ENCODE measurements at places on chromosomes 2 and 18.

GRCh38 chr2:29113891-29114321 lies 1.3 kb upstream of the CLIP4 start:
- DNase-seq: no peak

- peak; percentile 3 for DNase-seq
Measured at GRCh38 chr2:9278439-9278838, 71.8 kb downstream of the ASAP2 start.

DNA sequence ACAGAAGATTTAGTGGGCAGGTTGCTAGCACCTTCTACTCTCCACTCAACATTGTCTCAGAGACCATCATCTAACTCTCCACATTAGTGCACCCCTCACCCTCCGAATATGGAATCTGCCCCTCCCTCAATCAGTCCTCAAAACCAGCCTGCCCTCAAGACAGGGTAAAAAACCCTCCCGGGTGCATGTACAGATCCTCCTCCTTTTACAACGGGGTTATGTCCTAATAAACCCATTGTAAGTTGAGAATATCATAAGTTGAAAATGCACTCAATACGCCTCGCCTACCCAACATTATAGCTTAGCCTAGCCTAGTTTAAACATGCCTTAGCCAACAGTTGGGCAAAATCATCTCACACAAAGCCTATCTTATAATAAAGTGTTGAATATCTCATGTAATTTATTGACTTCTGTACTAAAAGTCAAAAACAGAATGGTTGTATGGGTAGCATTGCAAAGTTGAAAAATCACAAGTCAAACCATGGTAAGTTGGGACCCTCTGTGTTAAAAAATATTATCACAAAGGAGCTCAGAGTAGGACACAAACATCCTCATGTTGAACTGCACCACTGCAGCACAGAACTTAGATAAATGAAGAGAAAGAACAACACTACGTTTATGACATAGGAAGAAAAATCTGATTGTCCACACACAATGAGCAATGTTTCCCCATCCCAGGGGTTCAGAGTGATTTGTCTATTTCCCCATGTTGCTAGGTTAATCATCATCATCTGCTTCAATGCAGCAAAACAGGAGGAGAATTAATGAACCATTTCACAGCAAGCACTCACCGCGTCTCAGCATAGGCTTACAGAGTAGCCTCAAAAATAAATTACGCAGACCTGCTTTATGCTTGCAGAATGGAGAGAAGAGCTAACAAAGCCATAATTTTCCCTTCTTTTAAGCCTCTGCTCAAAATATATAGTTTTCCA lies 184.1 kb upstream of the ARL4C start:
- DNase-seq: peak; percentile 33

DNA sequence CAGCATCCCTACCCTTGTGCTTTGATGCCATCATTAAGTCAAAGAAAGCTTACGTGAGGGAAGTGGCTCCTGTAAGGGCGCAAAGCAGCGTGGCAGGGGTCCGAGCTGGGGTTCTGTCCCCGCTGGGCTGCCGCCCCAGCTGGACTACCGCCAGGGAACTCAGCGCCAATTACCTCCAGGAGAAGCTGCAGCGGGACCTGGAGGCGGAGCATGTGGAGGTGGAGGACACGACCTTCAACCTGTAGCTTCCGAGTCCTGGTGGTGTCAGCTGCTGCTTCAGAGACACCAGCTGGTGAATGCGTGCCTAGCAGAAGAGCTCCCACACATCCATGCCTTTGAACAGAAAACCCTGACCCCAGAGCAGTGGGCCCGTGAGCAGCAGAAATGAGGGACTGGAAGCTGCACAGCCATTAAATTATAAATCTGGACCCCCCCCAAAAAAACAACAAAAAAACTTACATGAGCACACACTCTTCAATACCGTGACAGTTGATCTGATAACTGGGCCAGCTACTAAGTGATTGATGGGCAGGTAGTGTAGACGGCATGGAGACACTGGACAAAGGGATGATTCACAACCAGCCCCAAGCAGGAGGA lies 20.1 kb upstream of the YES1 start:
- peak; percentile 50 for DNase-seq

DNA sequence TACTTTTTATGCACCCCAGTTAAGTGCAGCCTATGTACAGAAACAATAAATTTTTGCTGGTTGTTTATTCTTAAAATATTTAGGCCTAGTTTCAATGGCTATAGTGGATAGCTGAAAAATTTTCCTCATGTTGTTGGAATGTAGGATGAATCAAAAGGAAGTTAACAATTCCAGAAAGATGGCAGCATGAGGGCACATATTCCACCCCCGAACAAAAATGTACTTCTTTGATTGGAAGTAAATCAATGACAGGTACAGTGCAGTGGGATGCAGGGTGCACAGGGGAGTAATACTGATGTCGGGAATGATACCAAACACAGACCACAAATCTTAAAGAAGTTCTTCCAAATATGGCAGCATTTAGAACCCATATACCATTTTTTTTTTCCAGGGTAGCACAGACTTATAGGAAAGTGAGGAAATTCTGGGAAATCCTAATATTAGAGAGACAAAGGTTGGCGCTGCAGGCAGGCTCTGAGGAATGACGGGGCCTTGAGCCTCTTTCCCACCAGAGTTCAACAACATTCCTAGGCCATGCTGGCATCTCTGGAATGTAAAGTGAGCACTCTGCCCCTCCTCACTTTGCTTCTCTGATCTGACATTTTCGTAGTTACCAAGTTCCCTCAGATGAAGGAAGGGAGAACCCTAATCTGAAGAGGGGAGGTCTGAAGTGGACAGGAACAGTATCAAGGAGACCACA lies 36.6 kb upstream of the IKZF2 start:
- no peak for DNase-seq

DNA sequence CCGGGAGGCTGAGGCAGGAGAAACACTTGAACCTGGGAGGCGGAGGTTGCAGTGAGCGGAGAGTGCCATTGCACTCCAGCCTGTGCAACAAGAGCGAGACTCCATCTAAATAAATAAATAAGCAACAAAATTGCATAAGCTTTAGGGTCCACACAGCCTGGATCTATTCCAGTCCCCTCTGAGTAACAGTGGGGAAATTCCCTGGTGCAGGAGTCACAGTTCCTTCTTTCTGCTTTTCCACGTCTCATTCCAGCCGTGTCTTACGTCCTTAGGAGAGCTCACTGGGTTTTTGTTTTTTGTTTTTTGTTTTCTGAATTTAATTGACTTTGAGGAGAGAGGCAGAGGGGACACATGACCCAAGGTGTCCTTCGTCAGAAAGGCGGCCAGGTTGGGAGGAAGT lies 44.6 kb downstream of the B3GNT2 start:
- no peak for DNase-seq

GRCh38 chr2:135913727-135914365 lies 37.6 kb upstream of the MCM6 start:
- DNase-seq: peak; percentile 70
